ENCODE measurements at places on chromosomes 4 and X.

- DNase-seq: no peak
These were observed 909.1 kb downstream of the FAT4 start for GRCh38 chr4:126223784-126224407.

- DNase-seq: no peak
These were observed 253.4 kb downstream of the EPHA5 start for GRCh38 chr4:65416891-65417290.

DNA sequence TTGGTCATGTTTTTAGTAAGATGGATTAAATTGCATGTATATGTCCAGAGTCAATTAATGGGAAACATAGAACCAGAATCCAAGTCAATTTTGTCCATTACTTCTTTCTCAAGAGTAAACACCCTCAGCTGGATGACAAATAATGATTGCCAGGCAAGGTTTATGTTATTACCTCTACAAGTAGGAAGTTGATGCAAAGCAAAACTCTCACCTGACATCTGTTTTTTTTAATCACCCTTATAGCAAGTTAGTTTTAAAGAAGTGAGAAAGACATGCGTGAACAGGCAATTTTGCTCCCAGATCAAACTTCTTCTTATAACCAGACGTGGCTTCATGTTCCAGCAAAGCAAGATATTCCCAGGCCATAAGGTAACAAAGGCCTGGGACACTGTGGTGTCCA, 348.5 kb upstream of the FTHL17 start:
- no peak for DNase-seq

GRCh38 chrX:136258951-136259350, 7.8 kb upstream of the MAP7D3 start:
- no peak for DNase-seq

GRCh38 chr4:123298801-123299200, 97.8 kb upstream of the SPRY1 start:
- no peak for DNase-seq

- no peak for DNase-seq
These were observed 142.4 kb upstream of the ANKRD50 start for GRCh38 chr4:124854968-124855367.

GRCh38 chrX:49122499-49122898, 1.0 kb downstream of the GPKOW start:
- no peak for DNase-seq

GRCh38 chr4:143558823-143559756, 45.6 kb downstream of the SMARCA5 start:
- peak; percentile 82 for DNase-seq

DNA sequence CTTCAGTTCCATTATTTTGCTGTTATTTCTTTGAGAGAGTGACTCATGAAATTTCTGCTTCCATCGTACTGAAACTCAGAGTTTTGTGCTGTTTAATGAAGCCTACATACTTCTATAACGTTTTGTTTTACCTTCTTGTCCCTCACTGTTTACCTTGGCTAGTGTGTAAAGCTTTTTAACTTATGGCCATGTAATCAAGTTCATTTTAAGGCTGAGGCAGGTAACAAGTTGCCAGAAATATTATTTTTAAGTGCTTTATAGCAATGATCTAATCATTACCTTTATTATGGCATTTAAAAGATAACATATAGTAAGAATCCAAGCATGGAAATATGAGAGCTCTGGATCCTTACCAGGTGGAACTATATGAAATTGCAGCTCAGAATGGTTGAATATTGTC, 102.3 kb upstream of the FAT1 start:
- DNase-seq: no peak

GRCh38 chr4:37652747-37653527, 33.2 kb downstream of the RELL1 start:
- DNase-seq: no peak

DNA sequence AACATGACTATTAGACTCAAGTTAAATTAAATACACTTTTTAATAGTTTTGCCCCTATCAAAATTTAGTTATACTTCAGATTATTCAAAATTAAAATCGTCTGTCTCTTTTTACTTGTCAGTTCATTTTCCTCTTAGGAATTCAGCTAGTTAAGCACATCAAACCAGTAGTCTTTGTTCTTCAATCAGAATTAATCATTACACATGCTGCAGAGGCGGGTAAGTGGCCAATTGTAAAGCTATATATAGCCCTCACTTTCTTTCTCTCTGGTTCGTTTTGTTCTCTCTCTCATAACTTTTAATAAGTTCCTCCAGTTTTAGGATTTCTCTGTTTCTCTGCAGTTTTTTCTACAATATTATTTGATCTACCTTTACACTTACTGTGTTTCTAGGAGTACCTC, 359.1 kb upstream of the PABPC4L start:
- no peak for DNase-seq

- no peak for DNase-seq
These were observed 52.9 kb upstream of the PAGE5 start for GRCh38 chrX:55167124-55167803.

- peak; percentile 79 for DNase-seq
These were observed 14.1 kb downstream of the ZNF157 start for GRCh38 chrX:47384502-47384901.

GRCh38 chr4:37993806-37994205, 33.6 kb downstream of the PTTG2 start:
- DNase-seq: no peak

DNA sequence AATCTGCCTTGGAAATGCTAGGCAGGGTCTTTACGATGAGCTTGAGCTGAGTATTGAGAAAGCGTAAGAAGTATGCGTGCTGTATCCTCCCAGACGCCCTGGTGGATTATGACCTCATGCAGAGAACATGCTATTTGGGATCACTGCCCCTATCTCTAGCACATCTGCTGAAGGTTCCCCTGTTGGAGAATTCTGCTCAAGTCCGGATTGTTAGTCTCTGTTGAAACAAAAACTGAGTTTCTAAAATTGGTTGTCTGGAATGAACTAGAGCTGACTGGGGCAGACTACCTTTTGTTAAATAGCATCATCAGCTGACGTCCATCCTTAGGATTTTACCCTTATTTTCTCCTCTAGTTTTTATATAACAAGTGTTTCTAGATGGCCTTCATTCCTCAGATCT, 7.5 kb downstream of the FHDC1 start:
- DNase-seq: no peak

GRCh38 chrX:83845397-83845796, 15.5 kb upstream of the CYLC1 start:
- no peak for DNase-seq

- no peak for DNase-seq
These were observed 46.5 kb downstream of the RELL1 start for GRCh38 chr4:37639551-37640285.

DNA sequence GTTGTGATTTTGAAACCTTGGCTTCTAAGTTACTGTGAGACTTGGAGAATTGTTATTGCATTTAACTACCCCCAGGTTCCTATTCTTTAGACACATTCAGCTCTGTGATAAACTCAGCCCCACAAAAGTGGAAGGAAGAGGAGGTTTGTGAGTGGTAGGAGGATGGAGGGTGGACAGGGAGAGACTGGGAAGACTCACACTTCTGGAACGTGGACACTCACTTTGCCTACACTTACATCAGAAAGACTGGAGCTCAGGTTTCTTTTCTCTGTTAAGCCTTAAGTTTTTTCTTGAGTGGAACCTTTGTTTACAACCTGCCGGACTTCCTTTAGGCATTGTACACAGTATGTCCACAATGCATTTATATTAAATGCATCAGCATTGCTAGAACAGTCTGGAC, 99.0 kb downstream of the AREG start:
- DNase-seq: no peak

DNA sequence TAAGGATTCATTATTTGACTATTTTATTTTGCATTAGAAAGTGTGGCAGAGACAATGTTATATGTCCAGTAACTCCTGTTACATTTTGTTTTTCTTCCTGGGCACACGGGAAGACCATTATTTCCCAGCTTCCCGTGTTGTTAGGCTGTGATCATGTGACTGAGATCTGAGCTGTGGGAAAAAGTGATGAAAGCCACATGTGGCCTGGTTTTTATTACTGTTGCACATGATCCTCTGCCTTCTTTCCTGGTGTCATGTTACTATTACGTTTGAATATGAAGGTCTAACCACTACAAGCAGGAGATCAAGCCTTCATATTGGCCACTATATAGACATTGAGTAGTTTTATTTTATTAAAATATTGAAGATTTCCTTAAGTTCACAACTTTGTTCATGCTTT, 28.2 kb upstream of the MID1 start:
- no peak for DNase-seq

GRCh38 chr4:182448281-182449151, 205.3 kb downstream of the TENM3 start:
- DNase-seq: peak; percentile 43
